ENCODE measurements at places on chromosomes 2 and 18.

DNA sequence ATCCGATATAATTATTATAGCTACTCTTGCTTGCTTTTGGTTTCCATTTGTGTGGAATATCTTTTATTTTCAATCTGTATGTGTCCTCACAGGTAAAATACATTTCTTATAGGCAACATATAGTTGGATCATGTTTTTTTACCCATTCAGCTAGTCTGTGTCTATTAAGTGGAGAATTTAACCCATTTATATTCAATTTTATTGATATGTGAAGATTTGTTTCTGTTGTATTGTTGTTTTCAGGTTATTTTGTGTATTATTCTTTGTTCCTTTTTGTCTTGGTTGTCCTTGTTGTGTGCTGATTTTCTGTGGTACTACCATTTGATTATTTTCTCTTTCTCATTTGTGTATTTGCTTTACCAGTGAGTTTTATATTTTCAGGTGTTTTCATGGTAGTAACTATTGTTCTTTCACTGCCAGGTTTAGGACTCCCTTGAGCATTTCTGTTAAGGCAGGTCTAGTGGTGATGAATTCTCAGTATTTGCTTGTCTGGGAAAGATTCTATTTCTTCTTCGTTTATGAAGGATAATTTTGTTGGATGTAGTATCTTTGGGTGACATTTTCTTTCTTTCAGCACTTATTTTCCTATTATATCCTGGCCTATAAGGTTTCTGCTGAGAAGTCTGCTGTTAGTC lies 95.4 kb downstream of the ANKRD12 start:
- no peak for DNase-seq

DNA sequence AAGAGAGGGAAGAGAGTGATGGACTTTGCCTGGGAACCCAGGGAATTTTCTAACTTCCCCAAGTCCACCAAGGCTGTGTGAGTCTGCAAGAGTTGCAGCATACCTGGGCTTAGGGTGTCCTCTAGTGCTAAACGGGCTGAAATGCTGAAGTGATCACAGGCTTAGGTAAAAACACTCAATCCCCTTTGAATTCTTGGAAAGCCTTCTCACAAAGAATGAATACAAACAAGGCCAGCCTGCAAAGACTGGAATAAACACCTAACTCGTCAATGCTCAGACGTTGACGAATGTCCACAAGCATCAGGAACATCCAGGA lies 30.0 kb upstream of the BMP10 start:
- no peak for DNase-seq

DNA sequence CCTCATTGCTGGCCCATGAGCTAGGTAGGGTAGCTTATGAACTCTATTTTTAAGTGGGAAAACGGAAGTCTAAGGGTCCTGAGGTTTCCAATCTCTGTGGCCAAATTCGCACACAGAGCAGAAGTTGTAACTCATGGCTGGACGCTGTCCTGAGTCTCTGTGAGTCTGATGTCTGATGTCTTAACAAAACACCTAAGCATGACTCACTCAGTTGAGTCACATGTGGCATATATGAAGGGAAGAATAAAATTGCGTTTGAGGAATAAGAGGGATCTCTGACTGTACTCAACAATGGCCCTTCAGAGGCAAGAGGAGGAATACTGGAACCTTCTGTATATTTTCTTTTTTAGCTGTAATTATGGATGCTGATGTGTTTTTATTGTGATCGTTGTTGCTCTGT lies 569.7 kb downstream of the RIT2 start:
- no peak for DNase-seq

GRCh38 chr18:22841840-22842239 lies 91.3 kb upstream of the RBBP8 start:
- DNase-seq: no peak

GRCh38 chr18:59067873-59068272 lies 71.8 kb upstream of the SEC11C start:
- no peak for DNase-seq

DNA sequence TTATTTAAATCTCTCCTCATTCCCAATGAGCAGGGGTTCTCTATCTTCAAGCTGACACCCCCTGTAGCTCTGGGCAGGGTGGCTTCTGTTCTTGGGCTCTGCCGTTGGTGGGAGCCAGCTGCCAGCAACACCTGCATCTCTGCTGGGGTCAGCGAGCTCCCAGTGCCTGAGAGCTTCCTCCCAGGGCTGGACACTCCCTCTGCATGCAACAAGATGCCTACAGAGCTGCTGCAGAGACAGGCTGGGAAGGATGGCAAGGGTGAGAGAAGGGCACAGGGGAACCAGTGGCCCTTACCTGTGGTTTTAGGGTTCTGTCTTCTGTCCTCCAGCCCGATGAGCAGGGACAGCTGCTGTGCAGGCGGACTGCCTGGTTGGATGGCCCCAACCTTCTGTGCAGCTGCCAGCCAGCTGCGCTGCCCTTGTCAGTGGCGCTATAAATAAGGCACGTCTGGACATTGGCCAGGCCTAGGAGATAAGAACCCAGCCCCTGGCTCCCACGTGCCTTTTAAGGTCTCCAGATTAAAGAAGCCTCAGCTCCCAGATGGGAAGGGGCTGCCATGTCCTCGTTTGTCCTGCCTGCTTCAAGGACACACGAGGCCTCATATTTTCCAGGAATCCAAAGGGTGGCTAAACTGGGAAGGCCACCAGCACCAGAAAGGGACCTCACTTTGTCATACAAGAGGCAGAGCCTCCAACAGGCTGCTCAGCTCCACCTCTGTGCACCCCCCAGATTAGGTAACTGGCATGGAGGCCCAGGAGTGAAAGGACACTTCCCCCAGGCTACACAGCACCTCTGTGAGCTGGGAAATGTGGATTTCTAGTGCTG lies 39.5 kb upstream of the FHL2 start:
- peak; percentile 33 for DNase-seq

DNA sequence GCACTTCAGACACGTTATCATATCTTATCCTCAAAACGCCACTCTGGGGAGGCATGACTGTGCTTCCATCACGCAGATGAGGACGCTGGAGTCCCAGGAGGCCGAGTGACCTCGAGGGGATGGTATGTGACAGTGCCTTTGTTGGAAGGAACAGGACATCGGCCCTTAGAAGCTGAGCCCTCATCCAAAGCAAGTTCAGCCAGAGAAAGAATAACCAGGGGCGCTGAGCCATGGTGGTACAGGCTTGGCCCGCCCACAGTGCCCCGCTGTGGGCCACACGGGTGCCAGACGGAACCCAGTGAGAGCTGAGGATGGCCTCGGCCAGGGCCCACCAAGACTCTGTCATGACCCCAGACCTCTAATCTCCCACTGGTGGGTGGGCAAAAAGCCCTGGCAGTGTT lies 31.3 kb downstream of the HS1BP3 start:
- DNase-seq: no peak

GRCh38 chr18:8657050-8657820 lies 48.0 kb downstream of the RAB12 start:
- no peak for DNase-seq

DNA sequence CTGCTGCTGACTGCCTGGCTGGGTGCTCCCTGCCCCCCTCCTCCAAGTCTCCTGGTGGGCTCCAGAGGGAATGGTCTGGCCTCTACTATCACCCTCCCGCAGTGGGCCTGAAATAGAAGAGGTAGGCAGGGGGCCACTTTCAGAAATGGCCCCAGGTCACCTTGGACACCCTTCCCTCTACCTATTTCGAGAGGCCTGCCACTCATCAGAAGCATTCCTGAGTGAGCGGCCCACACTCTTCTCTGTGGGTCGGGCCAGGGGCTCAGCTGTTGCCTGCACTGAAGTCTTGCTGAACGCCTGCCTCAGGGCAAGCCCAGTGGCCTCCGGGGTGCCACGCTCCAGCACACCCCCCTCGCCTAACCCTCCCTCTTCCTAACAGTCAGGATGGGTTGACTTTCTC lies 124.9 kb downstream of the TNS1 start:
- no peak for DNase-seq

DNA sequence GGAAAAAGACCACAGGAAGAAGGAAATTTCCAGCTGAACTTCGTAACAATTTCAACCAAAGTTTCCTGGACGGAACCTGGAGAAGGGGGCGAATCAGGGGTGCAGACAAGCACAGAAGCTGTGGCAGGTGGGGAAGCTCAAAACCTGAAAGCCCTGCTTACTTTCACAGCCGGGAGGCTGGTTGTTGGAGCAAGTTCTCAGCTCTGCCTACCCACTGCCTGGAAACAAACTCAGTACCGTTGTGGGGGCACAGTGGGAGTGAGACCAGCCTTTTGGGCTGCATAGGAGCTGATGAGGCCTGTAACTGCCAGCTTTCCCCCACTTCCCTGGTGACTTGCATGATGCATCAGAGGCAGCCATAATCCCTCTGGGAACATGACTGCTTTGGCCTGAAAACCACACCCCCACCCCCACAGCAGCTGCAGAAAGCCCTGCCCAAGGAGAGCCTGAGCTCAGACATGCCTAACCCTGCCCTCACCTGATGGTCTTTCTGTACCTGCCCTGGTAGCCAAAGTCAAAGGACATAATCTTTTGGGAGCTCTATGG lies 207.0 kb upstream of the VWC2L start:
- no peak for DNase-seq

DNA sequence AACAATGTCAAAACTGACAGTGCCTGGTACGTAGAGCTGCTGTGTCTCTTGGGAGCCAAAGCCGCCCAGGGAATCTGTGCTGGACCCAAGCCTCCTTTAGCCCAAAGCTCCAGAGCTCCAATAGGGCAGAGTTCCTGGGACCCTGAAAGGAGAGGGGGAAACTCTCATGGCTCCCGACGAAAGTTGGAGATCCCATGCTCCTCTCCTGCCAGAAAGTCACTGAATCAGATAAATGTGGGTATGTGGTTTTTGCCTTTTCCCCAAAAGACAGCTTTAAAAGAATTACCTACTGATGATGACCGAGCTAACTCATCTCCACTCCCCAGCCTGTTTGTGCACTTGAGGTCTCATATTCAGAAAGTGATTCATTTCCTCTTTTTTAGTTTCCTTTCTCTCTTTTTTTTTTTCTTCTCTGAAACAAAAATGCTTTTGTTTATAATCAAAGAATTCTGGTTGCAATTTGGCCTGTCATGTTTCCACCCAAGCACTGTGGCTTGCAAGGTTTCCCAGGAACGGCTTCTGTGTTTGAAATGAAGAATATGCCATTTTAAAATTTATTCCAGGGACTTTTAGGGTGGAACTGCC lies 14.1 kb upstream of the PMAIP1 start:
- DNase-seq: no peak

DNA sequence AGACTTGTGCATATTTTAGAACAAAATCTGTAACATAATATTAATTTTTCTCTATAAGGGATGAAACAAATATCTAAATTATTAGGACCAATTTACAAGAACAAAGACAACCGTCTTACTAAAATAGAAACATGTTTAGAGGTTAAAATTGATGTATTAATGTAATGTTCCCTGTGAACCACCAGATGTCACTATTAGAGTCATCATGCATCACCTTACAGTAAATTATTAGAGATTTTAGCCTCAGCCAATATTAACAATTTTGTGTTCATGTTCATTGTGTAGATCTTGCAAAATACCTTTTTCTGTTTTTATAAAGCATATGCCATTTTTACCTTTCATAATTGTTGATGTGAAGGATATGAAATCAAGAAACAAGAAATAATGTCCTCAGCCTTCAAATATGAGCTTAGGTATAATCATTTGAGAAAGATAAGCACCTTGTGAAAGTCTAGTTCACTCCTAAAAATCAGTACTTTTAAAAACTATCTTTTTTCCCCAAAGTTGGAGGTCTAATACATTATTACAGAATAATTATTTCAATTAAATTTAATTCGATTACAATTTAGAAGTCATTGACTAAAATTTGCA lies 344.3 kb upstream of the KCNH7 start:
- DNase-seq: peak; percentile 1

DNA sequence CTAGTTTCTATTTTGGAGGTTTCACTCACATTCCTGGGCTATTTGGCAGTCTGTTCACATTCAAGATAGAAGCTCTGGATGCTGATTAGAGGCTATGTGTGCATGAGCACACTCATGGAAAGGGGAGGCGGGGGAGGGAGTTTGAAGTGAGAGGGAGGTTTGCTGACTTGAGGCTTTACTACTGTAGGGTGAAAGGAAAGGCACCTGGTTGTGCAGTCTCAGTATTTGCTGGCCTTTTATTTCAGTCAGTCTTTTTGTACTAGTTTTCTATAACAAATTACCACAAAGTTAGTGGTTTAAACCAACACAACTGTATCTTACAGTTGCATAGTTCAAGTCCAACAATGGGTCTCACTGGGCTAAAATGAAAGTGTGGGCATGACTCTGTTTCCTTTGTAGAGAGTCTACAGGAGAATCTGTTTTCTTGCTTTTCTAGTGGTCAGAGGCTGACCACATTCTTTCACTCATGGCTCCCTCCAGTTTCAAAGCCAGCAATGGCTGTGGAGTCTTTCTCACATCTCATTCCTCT lies 47.7 kb upstream of the NR4A2 start:
- no peak for DNase-seq

DNA sequence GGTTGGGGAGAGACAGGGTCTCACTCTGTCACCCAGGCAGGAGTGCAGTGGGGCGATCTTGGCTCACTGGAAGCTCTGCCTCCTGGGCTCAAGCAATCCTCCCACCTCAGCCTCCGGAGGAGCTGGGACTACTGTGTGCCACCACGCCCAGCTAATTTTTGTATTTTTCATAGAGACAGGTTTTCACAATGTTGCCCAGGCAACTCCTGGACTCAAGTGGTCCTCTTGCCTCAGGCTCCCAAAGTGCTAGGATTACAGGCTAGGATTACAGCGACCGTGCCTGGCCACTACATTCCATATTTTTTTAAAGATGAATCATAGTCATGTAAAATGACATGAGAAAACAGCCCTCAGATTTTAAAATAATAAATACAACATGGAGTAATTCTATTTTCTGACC lies 32.3 kb downstream of the CWC22 start:
- DNase-seq: no peak

- peak; percentile 75 for DNase-seq
Measured at GRCh38 chr2:127003070-127003800, 103.7 kb downstream of the BIN1 start.

- DNase-seq: no peak
Measured at GRCh38 chr18:57782049-57782448, 21.1 kb downstream of the ATP8B1 start.

- DNase-seq: no peak
Measured at GRCh38 chr2:1656961-1657841, 87.1 kb downstream of the PXDN start.

GRCh38 chr2:42103829-42104228 lies 56.0 kb downstream of the PKDCC start:
- no peak for DNase-seq

DNA sequence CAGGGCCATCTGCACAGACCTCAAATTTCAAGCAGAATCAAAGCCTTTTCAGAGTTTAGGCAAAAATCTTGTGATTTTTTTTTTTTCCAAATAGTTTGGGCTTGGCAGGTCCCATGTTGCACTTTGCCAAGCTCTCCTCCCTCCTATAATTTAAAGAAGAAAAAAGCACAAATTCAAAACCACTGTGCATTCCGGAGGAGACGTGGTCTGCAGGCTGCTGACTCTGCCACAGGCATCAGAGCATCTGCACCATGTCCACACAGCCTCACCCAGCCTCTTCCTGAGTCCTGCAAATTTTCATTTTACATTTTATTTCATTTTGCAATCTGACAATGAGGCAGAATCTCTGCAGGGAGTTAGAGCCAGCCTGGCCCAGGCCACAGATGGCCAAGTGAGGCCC lies 15.7 kb upstream of the GPC1 start:
- no peak for DNase-seq

Data from erythroblast (primary cell).